ENCODE measurements at places on chromosomes 5 and 9. TPM values are rescaled to one million over a fixed set of nuclear protein-coding genes. Genes with fewer than 3 reads are reported as not detected.

The PIP5KL1 gene
- total RNA-seq: 1.4 TPM

The COQ4 gene
- total RNA-seq: 51.1 TPM

The DBH gene
- total RNA-seq: not detected

The ZFAND5 gene
- 98.8 TPM for total RNA-seq

The TCF7 gene
- total RNA-seq: 85.2 TPM

DNA sequence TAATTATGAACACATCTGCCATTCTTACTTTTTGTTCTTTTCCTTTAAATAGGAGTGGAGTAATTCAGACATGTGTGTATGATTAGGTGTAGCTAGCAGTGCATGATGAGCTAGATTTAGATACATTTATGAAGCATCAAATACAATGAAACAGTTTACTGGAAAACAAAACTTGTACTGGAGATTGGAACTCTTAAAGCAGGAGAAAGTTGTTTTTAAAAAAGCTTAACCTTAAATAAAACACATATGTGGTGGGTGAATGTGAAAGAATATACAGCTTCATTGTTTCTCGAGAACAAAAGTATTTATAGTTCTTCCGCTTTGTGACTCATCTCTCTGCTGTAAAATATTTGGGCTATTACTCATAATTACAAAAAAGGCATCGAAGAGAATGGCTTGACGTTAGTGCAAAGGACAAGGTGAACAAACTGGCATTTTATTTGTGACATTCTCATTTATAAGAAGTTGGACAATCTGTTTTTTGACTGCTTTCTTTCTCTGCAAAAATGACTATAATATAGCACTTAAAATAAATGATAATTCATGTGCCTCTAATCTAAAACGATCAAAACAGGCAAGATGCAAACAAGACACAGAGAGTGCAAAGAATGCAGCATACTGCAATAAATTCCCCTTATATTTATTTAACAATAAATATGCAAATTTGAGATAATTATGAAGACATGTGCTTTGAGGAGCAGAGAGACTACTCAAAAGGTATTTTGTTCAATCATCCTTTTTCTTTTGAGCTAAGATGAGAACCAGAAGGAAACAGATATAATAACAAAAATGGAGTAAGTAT lies 478.8 kb downstream of the CETN3 start:
- no peak overlapping the region for H3K27ac ChIP-seq
- no peak overlapping the region for H3K4me3 ChIP-seq
- H3K27me3 ChIP-seq: no peaks in the 10 kb centered on the region
- no peak for DNase-seq
- no peaks in the 10 kb centered on the region for H3K36me3 ChIP-seq
- H3K4me1 ChIP-seq: no peaks in the 10 kb centered on the region

- H3K36me3 ChIP-seq: no peaks in the 10 kb centered on the region
- no peak for DNase-seq
- no peaks in the 10 kb centered on the region for H3K4me1 ChIP-seq
- H3K27me3 ChIP-seq: no peaks in the 10 kb centered on the region
Measured at GRCh38 chr5:21910731-21911130, 942.4 kb downstream of the CDH12 start.

Measured in CD8-positive, alpha-beta memory T cell (primary cell).